ENCODE measurements at places on chromosomes 16 and 17. TPM values are rescaled to one million over a fixed set of nuclear protein-coding genes. Genes with fewer than 3 reads are reported as not detected.

DNA sequence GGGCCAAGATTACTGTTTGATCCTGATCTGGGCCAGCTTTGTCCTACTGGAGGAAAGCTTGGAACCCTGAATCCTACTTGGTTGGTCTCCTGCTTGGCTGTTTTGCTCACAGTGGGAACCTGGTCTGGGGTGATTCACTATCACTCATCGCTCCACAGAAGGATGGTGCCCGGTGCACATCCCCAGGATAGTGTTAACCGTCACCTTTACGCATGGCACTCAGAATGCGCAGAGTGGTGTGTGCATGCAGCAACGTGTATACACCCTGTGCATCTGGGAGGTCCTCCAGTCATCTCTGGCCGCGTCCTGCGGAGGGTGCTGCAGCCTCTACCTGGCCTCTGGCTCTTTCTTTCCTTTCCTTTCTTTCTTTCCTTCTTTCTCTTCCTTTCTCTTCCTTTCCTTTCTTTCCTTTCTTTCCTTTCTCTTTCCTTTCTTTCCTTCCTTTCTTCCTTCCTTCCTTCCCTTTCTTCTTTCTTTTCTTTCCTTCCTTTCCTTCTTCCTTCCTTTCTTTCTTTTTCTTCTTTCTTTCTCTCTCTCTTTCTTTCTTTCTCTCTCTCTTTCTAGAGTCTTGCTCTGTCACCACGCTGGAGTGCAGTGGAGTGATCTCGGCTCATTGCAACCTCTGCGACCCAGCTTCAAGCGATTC lies 13.1 kb downstream of the SOCS3 start:
- no peak for DNase-seq

Gene EMP2
- 66.2 TPM for polyA plus RNA-seq

GRCh38 chr17:49851387-49852291 lies 3.8 kb upstream of the TAC4 start:
- DNase-seq, result peak; percentile 51

Gene EXOC3L1
- 14.8 TPM for polyA plus RNA-seq

GRCh38 chr17:82963104-82963950 lies 116.1 kb upstream of the METRNL start:
- DNase-seq, result peak; percentile 73

DNA sequence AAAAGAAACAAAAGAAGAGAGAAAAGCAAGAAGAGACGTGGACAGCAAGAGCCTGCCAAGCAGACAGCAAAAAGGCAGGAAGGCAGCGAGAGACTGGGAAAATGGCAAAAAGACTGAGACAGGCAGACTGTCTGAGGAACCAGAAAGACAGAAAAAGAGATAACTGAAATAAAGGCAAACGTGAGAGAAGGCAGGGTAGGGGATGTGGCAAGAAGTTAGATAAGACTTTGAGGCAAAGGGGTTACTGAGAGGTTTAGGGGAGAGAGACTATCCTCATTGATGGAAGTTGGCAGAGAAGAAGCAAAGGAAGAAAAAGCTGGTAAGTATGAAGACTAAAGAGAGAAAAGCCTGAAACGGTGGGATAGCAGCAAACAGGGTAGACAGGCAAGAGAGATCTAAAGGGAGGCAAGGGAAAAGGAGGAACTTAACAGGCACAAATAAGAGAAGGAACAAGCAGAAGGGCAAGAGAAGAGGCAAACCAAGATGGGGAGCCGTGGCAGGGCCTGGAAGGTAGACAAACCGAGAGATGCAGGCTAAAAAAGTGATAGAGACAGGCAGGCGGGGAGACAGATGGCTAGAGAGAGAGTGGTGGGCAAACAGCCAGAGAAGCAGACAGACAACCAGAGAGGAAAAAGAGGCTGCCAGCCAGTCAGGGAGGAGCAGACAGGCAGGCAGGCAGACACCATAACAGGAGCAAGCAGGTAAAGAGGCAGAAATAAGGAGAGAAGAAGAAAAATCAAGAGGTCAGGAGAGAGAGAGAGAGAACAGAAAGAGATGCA lies 7.1 kb upstream of the CHD3 start:
- no peak for DNase-seq

DNA sequence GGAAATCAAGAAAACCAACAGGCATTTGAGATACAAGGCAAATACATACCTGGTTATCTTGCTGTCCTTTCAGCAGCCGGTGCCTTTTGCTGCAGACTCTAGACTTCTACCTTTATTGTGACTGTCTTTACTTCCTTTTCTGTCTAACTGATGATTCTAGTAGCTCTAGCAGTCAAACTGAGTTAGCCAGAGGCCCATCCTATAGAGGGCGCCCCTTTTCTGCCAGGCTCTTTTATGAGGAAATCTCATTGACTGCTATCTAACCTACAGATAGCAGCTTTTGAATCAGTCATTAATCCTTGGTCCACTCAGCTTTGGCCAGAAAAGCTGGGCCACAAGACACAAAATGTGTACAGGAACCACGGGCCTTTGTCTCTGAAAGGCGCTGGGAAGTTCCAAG lies 87.5 kb upstream of the WSB1 start:
- DNase-seq, result no peak

Gene ASB16
- 2.7 TPM for polyA plus RNA-seq

- no peak for DNase-seq
These were observed 38.8 kb upstream of the MEAK7 start for GRCh38 chr16:84543253-84543652.

DNA sequence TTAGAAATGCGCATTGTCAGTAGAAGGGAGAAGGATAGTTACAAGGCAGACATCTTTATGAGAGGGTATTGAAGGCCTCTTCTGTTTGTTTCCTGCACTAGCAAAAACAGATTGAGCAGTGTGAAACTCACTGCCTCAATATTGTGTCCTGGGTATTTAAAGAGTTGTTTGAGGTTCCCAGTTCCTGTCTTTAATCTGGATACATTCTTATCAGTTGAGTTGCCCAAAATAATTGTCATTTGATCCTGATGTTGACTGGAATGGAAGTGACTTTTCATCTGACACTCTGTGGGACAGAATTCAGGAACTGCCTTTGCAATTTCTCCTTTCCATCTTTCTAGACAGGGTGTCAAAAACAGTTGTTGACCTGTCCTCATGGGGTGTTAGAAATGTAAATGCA lies 1.7 kb downstream of the ATP6V0A1 start:
- DNase-seq, result no peak

Gene KRTAP9-2
- not detected for polyA plus RNA-seq

GRCh38 chr16:54633943-54634362 lies 296.7 kb upstream of the IRX5 start:
- DNase-seq, result no peak

DNA sequence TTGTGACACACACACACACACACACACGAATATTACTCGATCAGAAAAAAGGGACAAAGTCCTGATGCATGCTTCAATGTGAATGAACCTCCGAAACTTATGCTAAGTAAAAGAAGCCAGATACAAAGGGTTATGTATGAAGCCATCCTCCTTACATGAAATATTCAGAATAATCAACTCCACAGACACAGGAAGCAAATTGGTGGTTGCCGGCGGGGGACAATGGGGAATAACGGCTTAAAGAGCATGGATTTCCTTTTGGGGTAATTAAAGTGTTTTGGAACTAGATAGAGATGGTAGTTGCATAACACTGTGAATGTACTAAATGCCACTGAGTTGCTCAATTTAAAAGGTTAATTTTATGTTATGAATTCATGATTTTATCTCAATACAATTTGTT lies 8.1 kb upstream of the CACNG5 start:
- no peak for DNase-seq

Gene RDM1
- 2.5 TPM for polyA plus RNA-seq
